Thymus (tissue), 14 donors: ENCODE measurements at places on chromosomes 16 and 17. TPM values are rescaled to one million over a fixed set of nuclear protein-coding genes. Genes with fewer than 3 reads are reported as not detected.

NPIPB9 gene
- total RNA-seq: 0.42 TPM

GRCh38 chr16:73385696-73386095, 337.8 kb upstream of the ZFHX3 start:
- no peak for DNase-seq

DNA sequence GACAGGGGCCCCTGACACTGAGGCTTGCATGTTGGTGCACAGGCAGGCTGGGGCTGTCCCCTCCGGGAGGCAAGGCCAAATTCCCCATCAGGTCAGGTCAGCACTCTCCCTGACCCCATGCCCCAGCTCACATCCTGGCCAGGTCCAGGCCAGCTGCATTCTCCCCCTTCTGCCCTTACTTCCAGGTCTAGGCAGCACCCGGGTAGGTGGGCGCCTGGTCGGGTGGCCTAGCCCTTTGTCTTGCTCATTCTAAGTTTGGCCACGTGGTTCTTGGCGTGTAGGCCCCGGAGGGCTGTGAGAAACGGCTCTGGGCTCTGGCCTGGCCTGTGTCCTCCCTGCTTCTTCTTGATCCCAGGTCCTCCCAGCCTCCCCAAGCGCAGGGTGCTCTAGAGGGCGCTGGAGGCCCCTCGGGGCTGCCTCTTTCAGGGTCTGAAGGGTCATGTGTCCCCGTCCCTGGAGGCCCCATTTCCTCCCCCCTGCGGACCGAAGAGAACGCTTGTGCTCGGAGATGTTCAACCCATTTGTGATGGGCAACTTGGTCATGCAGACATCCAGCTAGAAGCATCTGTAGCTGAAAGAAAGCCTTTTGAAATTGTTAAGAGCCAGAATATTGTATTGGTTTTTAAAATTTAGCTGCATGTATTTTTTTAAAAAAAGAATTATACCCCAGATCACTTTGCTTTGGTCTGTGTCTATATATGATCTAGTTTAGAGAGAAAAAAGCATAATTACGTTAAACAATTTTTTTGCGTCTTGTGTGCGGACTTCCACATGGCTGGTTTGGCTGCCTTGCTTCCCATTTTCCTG, 6.7 kb downstream of the BAHCC1 start:
- DNase-seq: no peak

RPH3AL gene
- total RNA-seq: 2.6 TPM

DNA sequence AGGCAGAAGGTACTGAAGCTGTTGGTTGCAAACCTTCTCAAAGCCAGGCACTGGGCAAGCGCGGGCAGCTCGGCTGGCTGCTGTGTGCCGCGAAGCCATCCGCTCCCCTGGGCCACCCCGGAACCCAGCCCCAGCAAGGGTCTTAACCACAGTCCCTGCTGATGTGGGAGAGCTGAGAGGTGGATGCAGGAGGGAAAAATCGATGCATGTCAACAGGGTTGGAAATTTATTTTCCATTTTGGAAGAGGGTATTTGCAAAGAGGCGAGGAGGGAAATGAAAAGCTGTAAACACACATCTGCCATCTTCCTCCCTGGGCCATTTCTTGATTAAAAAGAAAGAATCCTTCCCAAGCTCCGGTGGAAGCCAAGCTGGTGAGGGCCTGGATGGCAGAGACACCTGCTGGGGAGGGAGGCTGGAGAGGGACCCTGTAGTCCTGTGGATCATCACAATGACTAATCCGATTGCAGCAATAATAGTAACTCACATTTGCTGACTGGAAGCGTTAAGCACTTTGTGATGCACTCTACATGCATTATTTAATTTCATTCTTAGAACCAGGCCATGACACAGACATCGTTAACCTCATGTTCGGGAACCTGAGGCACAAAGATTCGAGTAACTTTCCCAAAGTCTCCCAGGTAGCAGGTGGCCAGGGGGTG, 13.9 kb upstream of the TBX2 start:
- DNase-seq: no peak

- no peak for DNase-seq
Measured at GRCh38 chr16:25713785-25714570, 22.2 kb downstream of the HS3ST4 start.

DNA sequence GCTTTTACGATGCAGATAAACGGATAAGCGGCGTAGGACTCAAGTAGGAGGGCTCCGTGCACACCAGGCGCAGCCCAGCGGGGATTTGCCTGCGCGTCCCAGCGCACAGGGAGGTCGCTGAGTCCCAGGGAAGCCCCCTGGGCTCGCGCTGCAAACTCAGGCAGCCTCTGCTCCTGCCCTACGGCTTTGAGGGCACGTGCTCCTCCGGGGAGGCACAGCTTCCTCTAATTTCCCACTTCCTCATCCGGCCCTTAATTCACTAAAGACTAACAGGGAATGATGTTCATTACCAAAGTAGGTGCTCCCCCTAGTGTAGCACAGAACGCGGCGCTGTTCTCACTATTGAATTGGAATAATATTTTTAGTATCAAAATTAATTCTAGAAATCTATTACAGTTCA, 825.4 kb downstream of the KCNJ18 start:
- DNase-seq: no peak
